ENCODE measurements at places on chromosomes 2 and 18. TPM values are rescaled to one million over a fixed set of nuclear protein-coding genes. Genes with fewer than 3 reads are reported as not detected.
A peak's percentile ranks its signal among the peaks of the same experiment; 100 is the strongest.

DNA sequence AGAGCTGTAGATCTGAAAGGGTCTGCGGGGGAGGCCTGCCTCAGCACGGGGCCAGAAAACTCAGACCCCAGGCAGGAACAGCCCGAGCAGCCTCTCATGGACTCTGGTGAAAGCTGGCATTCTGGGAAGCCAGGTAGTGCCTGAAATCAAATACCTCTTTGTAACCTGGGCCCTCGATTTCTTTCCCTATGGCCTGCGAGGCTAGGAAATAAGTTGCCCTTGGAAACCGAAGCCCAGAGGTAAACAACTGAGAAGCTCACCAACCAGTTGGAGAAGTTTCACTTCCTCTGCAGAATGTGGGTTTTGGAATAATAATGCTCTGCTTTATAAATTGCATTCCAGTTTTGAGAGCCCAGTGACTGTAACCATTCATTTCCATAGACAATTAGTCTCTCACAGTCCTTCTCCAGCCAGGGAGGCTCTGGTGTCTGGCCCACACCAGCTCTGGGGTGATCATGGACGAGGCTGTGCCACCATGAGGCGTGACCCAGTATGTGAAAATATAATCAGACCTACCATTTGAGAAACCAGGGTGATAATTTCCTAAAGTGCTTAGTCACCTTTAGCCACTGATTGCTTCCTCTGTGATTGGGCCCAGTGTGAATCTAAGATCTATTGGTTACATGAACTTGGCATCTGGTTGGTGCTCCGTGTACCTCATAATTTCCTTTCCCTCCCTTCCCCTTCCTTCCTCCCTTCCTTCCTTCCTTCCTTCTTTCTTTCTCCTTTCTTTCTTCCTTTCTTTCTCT lies 133.1 kb upstream of the PELI1 start:
- peak overlapping the region; percentile 19 for H3K27ac ChIP-seq
- no peak overlapping the region for H3K4me3 ChIP-seq
- no peak for DNase-seq
- no peaks in the 10 kb centered on the region for H3K27me3 ChIP-seq

Gene PIEZO2
- 27.8 TPM for total RNA-seq

Gene IL1RL1
- total RNA-seq, result 5.4 TPM

Gene HOXD13
- 18.7 TPM for total RNA-seq

- H3K27ac ChIP-seq, result no peak overlapping the region
- no peak overlapping the region for H3K4me3 ChIP-seq
- no peaks in the 10 kb centered on the region for H3K27me3 ChIP-seq
- peaks cover 21% of the 10 kb centered on the region for H3K4me1 ChIP-seq
These were observed 71.8 kb downstream of the ASAP2 start for GRCh38 chr2:9278439-9278838.

DNA sequence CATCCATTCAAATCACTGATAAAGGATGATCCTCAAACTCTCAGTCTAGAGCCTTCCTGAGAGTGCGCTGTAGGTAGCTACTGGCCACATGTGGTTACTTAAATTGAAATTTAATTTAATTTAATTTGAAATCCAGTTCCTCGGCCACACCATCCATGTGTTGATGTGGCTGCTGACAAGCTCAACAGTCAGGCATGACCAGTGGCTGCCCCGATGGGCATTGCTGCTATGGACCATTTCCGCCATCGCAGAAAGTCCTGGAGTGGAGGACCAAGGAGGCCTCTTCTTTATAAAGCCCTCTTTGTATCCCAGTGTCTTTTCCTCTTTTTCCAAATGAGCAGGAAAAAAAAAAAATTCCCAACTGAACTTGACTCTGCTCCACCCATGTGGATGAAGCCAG lies 100.6 kb downstream of the HDAC4 start:
- H3K27ac ChIP-seq, result peak overlapping the region; percentile 96
- no peak overlapping the region for H3K4me3 ChIP-seq
- peak; percentile 65 for DNase-seq
- no peaks in the 10 kb centered on the region for H3K36me3 ChIP-seq

DNA sequence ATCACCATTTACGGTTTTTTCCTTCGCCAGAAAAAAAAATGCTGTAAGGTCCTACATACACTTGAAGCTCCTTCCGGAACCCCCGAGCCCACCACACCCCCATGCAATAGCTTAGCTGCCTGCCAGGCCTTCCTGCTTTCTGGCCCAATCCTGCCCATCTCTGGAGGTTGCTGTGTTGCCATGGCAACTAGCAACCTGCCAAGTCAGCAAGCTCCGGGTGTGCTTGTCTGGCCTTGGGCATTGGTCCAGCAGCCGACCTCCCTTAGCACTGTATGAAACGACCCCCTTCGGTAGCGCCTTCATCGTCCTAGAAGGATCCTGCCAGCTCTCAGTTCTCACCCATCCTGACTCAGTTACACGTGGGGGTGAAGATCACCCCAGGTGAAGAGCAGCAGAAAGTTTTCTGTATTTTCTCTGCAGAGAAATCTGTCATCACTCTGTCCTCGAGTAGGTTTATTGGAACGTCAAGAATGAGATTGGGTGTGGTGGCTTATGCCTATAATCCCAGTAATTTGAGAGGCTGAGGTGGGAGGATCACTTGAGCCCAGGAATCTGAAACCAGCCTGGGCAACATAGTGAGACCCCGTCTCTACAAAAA lies 47.4 kb upstream of the MTCL1 start:
- H3K4me3 ChIP-seq, result no peak overlapping the region
- H3K36me3 ChIP-seq, result no peaks in the 10 kb centered on the region
- no peak overlapping the region for H3K27ac ChIP-seq
- H3K4me1 ChIP-seq, result no peaks in the 10 kb centered on the region

GRCh38 chr2:36355151-36355889 lies at the start of gene CRIM1:
CRIM1 (plus strand) TSS chr2:36355778; CDS start chr2:36356293, 515 bp downstream.
- peak within 1 kb of the TSS; percentile 90 for H3K4me3 ChIP-seq
- peak within 1 kb of the TSS; percentile 87 for H3K27ac ChIP-seq
- H3K4me1 ChIP-seq, result peaks cover 9% of the 10 kb centered on the region
- H3K27me3 ChIP-seq, result no peaks in the 10 kb centered on the region
- H3K36me3 ChIP-seq, result no peaks in the 10 kb centered on the region
- DNase-seq, result peak; percentile 96

GRCh38 chr2:39728941-39729351 lies 50.1 kb downstream of the THUMPD2 start:
- peaks cover 7% of the 10 kb centered on the region for H3K4me1 ChIP-seq
- H3K27me3 ChIP-seq, result no peaks in the 10 kb centered on the region
- no peak overlapping the region for H3K4me3 ChIP-seq
- H3K27ac ChIP-seq, result no peak overlapping the region
- no peak for DNase-seq

DNA sequence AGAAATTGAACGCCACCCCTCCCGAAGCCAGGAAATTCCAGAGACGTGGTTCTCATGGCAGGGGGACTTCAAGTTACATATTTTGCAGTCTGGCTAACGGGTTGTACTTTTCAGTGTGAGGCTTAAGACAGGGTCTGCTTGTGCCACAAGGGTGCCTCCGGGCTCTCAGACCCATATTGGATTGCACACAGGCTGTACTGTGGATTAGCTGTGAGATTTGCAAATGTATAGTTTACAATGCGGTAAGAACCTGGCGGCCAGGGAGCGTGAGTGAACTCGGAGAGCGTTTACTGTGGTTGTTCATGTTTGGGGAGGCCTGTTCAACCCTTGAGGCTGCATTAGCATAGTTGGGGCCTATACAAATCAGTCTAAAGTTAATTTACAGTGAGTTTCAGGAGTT lies 143.9 kb upstream of the SIX2 start:
- no peaks in the 10 kb centered on the region for H3K36me3 ChIP-seq
- no peaks in the 10 kb centered on the region for H3K27me3 ChIP-seq
- DNase-seq, result no peak
- no peak overlapping the region for H3K27ac ChIP-seq
- H3K4me3 ChIP-seq, result no peak overlapping the region

Gene ICOS
- total RNA-seq, result 0.27 TPM

- H3K4me1 ChIP-seq, result no peaks in the 10 kb centered on the region
- H3K27ac ChIP-seq, result no peak overlapping the region
- no peak overlapping the region for H3K4me3 ChIP-seq
- H3K36me3 ChIP-seq, result no peaks in the 10 kb centered on the region
These were observed 37.0 kb upstream of the GRHL1 start for GRCh38 chr2:9914384-9915065.

DNA sequence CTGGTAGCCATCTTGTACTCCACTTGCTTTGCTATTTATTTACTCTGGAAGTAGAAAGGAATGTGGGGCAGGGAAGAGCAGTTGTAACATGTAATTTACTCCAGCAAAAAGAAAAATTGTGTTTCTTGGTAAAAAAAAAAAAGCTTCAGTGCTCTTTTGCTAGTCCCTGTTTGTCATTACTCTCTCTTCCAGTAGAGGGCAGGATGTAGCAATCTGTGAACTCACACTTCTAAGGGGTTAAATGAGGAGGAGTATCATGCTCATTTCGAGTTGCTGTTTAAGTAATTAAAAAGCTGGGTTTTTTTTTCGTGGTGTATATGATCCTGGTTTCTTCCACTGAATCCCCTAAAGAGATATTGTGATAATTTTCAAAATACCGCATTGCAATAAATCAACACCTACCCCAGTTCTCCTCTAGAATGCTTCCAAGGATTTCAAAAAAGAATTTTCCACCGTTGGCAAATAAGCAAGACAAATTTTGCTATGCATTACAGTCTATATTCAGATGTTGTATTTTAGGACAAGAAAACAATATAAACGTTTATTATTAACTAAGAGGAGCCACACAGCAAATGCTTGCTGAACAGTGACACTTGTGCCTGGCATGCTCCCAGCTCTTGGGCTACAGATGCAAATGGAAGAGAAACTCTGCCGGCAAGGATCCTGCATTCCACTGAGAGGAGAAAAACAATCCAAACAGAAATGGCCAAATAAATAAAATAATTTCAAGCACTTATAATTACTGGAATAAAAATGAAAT lies 261.6 kb downstream of the ASXL3 start:
- H3K27ac ChIP-seq, result no peak overlapping the region
- no peaks in the 10 kb centered on the region for H3K27me3 ChIP-seq
- H3K4me3 ChIP-seq, result no peak overlapping the region
- H3K36me3 ChIP-seq, result no peaks in the 10 kb centered on the region

- DNase-seq, result no peak
- no peaks in the 10 kb centered on the region for H3K36me3 ChIP-seq
- H3K4me3 ChIP-seq, result no peak overlapping the region
- no peak overlapping the region for H3K27ac ChIP-seq
These were observed 90.0 kb upstream of the TAF1B start for GRCh38 chr2:9753276-9753600.

Gene PSTPIP2
- 15.0 TPM for total RNA-seq

- peaks cover 20% of the 10 kb centered on the region for H3K4me1 ChIP-seq
- no peak for DNase-seq
- no peaks in the 10 kb centered on the region for H3K27me3 ChIP-seq
- H3K36me3 ChIP-seq, result no peaks in the 10 kb centered on the region
These were observed 23.1 kb downstream of the PLA2R1 start for GRCh38 chr2:160039166-160039903.

Gene PROC
- not detected for total RNA-seq

DNA sequence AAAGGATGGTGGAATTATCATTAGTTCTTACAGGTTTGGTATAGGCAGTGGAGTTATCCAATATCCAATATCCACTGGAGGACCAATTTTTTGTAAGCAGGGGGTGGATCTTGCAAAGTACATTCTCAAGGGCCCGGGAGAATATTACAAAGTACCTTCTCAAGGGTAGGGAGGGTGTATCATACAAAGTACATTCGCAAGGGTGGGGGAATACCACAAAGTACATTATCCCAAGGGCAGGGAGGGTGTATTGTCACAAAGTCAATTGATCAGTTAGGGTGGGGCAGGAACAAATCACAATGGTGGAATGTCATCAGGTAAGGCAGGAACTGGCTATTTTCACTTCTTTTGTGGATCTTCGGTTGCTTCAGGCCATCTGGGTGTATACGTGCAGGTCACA lies 55.3 kb upstream of the TMEM87B start:
- H3K27ac ChIP-seq, result no peak overlapping the region
- H3K27me3 ChIP-seq, result no peaks in the 10 kb centered on the region
- peaks cover 3% of the 10 kb centered on the region for H3K36me3 ChIP-seq
- no peak for DNase-seq
- H3K4me1 ChIP-seq, result no peaks in the 10 kb centered on the region

GRCh38 chr2:3453190-3453999 lies 65.9 kb downstream of the ADI1 start:
- no peak overlapping the region for H3K27ac ChIP-seq
- peaks cover 8% of the 10 kb centered on the region for H3K4me1 ChIP-seq
- no peak for DNase-seq
- no peaks in the 10 kb centered on the region for H3K27me3 ChIP-seq
- no peak overlapping the region for H3K4me3 ChIP-seq
- H3K36me3 ChIP-seq, result peaks cover 10% of the 10 kb centered on the region

DNA sequence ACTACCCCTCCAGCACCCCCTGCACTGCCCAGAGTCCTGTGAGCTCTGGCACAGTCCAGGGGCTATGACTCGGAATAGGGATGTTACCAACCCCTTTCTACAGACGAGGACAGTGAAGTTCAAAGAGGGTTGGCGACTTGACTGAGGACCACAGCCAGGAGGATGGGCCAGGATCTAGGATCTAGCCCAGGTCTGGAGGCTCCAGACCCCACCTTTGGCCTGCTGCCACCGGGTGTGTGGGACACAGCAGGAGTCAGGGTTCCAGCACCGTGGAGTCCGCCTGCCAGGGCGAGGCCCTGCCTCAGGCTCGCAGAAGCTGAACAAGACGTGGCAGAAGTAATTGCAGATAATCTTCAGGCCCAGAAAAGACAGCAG lies 37.9 kb upstream of the GPC1 start:
- H3K27ac ChIP-seq, result no peak overlapping the region
- no peaks in the 10 kb centered on the region for H3K36me3 ChIP-seq
- no peaks in the 10 kb centered on the region for H3K27me3 ChIP-seq

GRCh38 chr2:174395969-174396630 lies 570 bp downstream of the SCRN3 start:
- H3K4me1 ChIP-seq, result no peaks in the 10 kb centered on the region
- H3K36me3 ChIP-seq, result peaks cover 2% of the 10 kb centered on the region
- no peak for DNase-seq
- peak overlapping the region; percentile 82 for H3K4me3 ChIP-seq

DNA sequence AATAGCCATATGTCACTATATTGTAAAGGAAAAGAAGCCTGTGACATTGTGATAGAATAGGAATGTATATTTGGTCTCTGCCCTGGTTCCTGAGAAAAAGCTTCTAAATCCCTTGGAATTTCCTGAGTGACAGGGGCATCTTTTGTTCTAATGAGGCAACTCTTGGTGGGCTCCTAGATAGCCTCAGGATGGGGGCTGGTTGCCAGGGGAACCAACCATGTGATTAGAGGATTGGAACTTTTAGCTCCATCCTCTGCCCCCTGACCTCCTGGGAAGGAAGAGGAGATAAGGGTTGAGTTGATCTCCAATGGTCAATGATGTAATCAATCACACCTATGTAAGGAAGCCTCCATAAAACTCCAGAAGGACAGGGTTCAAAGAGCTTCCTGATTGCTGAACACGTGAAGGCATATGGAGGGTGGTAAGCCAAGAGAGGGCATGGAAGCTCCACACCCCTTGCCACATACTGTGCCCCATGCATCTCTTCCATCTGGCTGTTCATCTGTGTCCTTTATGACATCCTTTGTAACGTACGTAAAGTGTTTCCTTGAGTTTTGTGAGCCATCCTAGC lies 2.9 kb upstream of the ME2 start:
- H3K27me3 ChIP-seq, result no peaks in the 10 kb centered on the region
- no peak for DNase-seq
- H3K4me1 ChIP-seq, result peaks cover 13% of the 10 kb centered on the region

GRCh38 chr2:8315531-8316165 lies 366.2 kb upstream of the ID2 start:
- H3K4me3 ChIP-seq, result no peak overlapping the region
- H3K27me3 ChIP-seq, result no peaks in the 10 kb centered on the region
- peak; percentile 78 for DNase-seq
- no peak overlapping the region for H3K27ac ChIP-seq

Data from sigmoid colon (tissue), 7 donors.